ENCODE measurements at places on chromosomes 4 and X.

DNA sequence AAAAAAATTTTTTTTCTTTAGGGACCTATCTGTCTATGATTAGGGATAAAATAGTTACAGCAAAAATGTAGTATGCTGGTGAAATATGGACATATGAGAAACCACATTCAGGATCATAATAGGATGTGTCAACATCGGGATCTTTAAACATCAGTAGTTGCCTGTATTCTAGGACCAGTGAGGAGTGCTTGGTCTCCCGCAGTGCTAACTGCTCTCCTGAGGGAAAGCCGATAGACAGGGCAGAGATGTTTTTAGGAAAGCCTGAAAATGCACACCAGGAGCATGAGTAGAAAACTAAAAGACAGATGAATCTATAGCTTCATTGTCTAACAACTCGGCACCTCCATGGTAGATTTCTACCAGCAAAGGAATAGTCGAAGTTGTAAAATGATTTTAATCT lies 178.1 kb upstream of the SMIM31 start:
- DNase-seq, result no peak

DNA sequence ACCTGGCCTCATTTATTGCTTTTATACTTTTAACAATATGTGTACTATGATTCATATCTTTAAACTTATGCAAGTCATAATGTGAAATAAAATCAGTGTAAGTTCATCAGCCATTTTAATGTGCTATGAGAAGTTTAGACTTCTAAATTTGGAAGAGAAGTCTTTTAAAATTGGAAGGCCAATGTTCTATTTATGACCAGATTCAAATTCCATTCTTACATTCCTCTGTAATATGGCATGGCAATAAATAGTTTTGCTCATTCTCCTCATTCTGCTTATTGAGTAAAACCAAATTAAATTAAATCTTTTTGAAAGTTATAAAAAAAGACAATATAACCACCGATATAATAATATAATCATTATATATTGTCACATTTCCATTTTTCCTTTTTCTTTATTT lies 126.2 kb downstream of the SORBS2 start:
- no peak for DNase-seq

DNA sequence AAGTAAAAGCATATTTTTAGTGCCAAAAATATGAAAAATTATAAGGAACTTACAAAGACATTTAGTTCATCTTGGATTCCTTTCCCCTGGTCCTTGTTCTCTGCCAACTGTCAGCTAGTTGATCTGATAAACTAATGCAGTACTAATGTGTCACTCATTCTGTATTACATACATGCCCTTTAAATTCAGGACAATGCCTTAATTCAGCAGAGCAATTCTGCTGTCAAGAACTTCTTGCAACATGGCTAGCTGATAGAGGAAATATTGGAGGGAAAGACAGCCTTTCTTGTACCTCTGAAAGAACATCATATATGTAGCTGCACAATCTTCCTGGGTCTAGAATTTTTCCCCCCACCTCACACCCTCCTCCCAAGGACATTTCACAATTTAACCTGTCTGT lies 480.1 kb downstream of the RPA4 start:
- DNase-seq, result no peak

GRCh38 chr4:95155759-95156451 lies 392.9 kb downstream of the UNC5C start:
- DNase-seq, result no peak

DNA sequence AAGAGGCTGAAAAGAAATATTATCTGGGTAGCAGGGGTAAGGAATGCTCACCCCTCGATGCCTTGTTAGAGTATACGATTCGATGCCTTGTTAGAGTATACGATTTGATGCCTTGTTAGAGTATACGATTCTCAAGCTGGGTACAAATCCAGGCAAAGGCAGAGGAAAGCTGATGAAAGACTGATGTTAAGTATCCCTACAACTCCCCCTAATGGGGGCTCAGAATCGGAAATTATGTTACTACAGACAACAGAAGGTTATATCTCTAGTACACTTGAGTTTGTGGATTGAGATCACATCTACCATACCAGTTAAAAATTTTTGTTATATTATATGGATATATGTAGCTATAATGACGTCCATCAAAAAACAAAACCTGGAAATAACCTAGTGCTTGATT lies 4.8 kb downstream of the LRRC66 start:
- no peak for DNase-seq
